ENCODE measurements at places on chromosomes 3 and 15.

GRCh38 chr15:33284336-33284735, 26.4 kb upstream of the RYR3 start:
- no peak for DNase-seq

DNA sequence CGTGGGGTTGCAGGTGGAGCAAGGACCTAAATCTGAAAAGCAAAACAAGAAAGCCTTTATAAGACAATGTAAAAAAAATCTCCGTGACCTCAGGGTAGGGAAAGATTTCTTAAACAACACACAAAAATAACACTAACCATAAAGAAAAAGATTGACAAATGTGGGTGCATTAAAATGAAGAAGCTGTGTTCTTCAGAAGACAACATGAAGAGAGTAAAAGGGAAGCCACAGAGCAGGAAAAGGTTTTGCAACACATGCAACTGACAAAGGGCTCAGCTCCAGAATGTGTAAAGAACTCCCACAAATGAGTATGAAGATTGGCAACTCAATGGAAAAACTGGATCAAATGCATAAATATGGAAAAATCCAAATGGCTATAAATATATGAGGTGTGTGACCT, 74.2 kb downstream of the MAGEF1 start:
- no peak for DNase-seq

DNA sequence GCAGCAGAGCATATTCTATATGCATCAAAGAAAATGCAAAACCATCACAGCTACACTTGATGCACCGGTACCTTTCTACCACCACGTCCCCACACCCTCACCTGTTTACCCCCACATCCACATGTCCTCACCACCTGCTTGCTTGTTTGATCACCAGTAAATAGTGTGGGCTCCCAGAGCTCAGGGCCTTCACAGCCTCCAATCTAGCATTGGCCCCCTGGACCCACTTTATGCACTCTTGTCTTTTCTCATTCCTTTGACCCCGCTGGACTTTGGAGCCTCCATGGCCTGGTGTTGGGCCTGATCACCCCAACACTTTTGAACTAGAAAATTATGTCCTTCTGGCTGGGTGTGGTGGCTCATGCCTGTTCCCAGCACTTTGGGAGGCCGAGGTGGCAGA, 190.1 kb downstream of the PDE8A start:
- DNase-seq, result no peak

DNA sequence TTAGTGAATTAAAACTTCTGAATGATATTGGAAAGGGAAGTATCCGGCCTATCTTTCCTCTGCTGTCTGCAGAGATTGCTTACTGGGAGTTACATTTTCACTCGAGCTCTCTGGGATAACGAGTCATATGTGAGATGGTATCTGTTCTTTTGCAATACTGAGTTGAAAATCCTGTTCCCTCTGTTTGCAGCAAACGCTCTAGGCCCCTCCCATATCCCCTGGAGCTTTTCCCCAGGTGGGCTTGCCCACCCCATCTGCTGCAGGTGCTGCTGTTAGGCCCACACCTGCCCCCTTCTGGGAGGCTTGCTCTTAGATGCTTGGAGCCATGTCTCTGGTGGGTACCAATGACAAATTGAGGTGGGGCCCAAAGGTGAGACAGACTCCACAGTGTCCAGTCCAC, 42.7 kb upstream of the MTMR10 start:
- DNase-seq, result no peak

DNA sequence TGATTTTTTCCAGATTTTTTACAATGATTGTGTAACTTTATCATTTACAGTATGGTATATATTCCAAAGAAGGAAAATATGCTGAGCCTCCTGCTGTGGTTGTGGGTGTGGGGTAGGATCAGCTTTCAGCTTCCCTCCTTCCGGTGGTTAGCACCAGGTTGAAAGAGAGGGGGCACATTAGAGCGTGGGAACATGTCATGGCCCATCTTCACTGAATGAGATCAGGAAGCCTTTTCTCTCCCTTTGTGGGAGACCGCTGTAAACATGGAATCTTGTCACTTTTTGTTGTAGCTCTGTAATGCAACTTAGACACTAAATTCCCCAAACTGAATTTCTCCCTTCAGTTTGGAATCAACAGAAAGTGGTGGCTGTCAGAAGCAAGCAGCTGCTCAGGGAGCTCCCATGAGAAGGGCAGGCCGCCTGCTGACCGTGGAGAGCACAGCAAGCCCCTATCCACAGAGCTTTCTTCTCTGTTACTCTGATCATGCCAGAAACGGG, 86.7 kb upstream of the LIMD1 start:
- no peak for DNase-seq

DNA sequence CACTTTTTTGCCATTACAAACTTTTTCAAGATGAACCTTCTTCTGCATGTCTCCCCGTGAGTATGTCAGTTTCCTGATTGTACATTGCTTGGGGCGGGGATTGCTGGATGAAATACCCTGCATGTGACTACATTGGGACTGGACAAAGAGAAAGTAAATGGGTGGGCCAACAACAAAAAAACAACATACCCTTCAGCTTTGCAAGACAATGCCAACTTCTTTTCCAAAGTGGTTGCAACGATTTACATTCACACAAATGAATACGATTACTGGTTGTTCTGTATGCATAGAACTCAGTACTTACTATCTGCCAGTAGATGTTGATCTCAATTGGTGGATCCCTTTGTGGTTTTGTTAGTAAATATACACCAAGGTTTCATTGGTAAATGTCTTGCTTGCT, 908.4 kb downstream of the AGBL1 start:
- no peak for DNase-seq

GRCh38 chr15:52287114-52287513, 8.5 kb downstream of the MYO5C start:
- no peak for DNase-seq

Data from stimulated activated CD4-positive, alpha-beta T cell treated with anti-CD3 and anti-CD28 coated beads, Interleukin-15, amount 100 ng/mL, for 24 hours (primary cell).